ENCODE measurements at places on chromosomes 16 and 17.

DNA sequence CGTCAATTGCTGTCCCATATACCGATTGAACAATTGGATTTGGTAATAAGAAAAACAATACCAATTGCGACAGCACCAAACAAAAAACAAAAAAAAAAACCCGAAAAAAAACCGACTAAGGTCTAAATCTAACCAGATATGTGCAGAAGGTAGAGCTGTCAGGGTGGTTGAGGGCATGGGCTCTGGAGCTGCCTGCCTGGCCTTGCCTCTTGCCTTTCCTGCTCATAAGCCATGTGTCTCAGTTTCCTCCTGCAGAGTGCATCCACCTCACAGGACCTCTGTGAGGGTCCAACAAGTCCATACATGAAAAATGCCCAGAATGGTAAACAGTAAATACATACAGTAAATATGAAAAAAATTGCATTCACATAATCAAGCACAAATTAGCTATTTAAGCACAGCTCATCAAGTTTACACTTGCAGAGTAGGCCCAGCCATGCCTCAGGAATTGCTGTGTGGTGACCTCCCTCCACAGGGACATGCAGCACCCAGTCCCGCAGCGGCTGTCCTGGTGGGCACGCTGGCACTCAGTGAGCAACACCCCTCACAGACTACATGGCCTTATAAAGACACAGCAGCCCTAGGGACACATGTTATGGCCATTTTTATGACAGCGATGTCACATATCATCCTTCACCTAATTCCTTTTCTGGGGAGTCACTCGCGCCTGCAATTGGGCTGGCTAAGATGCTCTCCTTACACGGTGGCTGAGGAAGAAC, 17.9 kb downstream of the TBC1D28 start:
- no peak for DNase-seq

- no peak for DNase-seq
Observed at GRCh38 chr16:17231972-17232371, 238.8 kb downstream of the XYLT1 start.

- DNase-seq = no peak
Observed at GRCh38 chr17:19769946-19770652, 22.0 kb upstream of the ALDH3A1 start.

DNA sequence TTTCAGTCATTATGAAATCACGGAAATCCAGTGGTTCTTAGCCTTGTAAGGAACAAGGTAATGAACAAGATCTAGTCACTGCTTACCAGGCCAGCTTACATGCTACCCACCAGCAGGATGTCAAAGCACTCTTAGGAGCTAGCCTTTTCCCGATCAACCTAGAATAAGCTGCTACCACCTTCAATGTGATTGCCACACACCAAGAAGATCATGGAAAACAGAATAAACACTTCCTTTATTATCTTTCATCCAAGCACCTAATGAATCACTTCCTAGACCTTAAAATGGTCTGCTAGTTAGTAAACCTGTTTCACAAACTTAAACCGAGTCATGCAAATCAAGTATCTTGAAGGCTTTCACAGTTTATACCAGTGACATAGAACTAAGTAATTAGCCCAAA, 5.0 kb downstream of the BBS2 start:
- no peak for DNase-seq

GRCh38 chr17:78485290-78486168, 91.7 kb downstream of the DNAH17 start:
- no peak for DNase-seq
